Neural crest cell (in vitro differentiated cells): ENCODE measurements at places on chromosomes 11 and 22.

GRCh38 chr11:44190883-44191230 lies 95.4 kb downstream of the EXT2 start:
- no peak for DNase-seq

DNA sequence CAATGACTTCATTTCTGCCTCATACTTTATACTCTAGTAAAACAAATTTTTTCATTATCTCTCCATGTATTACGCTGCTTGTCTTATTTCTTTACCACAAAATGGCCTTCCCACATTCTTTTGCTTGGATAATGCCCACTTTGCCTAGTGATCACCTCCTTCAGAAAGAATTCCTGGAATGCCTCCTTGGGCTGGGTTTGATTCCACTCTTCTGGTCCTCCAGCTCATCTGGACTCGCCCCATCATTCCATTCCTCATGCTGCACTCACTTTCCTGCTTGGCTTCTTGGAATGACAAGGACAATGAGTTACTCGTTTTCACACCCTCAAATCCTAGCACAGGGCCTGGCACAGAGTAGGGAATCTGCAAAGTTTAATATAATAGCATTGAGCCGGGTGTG lies 475.1 kb upstream of the LARGE1 start:
- DNase-seq, result no peak

- DNase-seq, result no peak
Observed at GRCh38 chr11:72929256-72929655, 115.0 kb downstream of the ATG16L2 start.

- DNase-seq, result no peak
Observed at GRCh38 chr11:27233654-27234042, 129.4 kb downstream of the CCDC34 start.

- DNase-seq, result no peak
Observed at GRCh38 chr11:114194702-114195101, 101.5 kb upstream of the NNMT start.

DNA sequence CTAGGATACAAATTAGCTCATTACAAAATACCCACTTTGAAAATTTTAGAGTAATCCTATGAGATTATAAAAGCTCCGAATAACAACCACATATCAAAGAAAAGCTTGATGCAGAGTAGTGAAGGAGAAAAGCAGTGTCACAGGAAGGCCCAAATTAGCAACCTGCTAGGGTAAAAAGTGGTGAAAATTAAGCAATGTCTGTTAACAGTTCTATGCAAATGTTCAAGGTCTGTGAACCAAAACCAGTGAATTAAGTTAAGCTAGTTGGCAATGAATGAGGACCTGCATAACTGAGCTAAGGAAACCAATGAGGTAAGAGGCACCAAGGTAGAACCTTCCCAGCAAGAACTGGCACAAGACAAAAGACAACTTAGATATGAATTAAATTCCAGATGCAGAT lies 29.6 kb downstream of the PRDM10 start:
- no peak for DNase-seq

GRCh38 chr22:19797086-19798002 lies 36.8 kb downstream of the TBX1 start:
- DNase-seq, result no peak
